NCI-H146 (cell line): ENCODE measurements at places on chromosomes 6 and 20.
A peak's percentile ranks its signal among the peaks of the same experiment; 100 is the strongest.

GRCh38 chr20:1805161-1805581 is 90.0 kb upstream of the SIRPA start:
- DNase-seq: no peak

GRCh38 chr6:28655164-28655563 is 129.5 kb downstream of the GPX5 start:
- no peak for DNase-seq

- DNase-seq: no peak
These were observed 106.6 kb downstream of the NOL4L start for GRCh38 chr20:32478576-32478975.

DNA sequence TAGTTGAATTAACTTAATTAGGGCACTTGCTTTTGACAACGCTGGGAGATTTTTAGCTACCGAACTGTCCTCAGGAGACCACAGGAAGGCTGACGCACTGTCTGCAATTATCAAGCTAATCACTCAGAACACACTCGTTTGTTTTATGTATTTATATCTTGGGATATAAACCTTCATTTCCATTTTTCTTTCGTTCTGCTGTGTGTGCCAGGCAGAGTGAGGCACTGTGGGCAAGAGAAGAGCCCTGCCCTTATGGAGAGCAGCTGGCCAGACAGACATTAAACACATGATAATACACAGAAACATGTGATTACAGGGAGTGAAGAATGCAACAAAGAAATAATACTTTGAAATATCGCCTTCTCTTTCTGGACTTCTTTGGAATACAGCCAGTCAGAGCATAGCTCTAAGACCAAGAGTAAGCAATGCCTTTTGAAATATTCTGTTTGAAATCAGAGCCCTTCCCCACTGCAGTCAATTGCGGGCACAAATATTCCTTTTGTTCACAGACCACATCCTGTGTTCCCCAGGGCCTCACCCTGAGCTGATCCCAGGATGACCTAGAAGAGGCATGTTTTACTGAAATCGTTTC is 96.8 kb downstream of the ANKRD60 start:
- peak; percentile 88 for DNase-seq

- DNase-seq: no peak
These were observed 106.4 kb upstream of the CARMIL1 start for GRCh38 chr6:25172819-25173218.

- no peak for DNase-seq
These were observed 85.3 kb upstream of the SIRPA start for GRCh38 chr20:1809611-1810510.

GRCh38 chr20:29472606-29473005 is 1784.9 kb upstream of the DEFB115 start:
- no peak for DNase-seq

GRCh38 chr6:170084166-170084730 is 206.6 kb downstream of the DLL1 start:
- DNase-seq: no peak

GRCh38 chr6:41724586-41725501 is 10.6 kb downstream of the TFEB start:
- DNase-seq: no peak
